ENCODE measurements at places on chromosomes 6 and 20. TPM values are rescaled to one million over a fixed set of nuclear protein-coding genes. Genes with fewer than 3 reads are reported as not detected.

DNA sequence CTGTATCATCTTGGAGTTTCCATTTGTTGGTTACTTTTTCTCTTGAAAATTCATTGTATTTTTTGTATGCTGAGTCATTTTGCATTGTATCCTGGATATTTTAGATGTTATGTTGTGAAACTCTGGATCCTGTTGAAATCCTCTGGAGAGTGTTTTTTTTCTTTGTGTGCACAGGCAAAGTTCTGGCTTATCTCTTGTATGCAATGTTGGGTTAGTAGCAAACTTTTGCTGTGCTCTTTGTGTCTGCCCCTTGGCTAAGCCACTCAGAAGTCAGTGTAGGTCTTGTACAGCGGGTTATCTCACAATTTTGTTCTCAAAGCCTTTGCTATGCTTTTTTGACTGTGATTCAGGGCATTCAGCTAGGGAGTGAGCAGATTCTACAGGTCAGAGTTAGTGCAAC lies 29.1 kb upstream of the LMBRD1 start:
- no peak for DNase-seq

DNA sequence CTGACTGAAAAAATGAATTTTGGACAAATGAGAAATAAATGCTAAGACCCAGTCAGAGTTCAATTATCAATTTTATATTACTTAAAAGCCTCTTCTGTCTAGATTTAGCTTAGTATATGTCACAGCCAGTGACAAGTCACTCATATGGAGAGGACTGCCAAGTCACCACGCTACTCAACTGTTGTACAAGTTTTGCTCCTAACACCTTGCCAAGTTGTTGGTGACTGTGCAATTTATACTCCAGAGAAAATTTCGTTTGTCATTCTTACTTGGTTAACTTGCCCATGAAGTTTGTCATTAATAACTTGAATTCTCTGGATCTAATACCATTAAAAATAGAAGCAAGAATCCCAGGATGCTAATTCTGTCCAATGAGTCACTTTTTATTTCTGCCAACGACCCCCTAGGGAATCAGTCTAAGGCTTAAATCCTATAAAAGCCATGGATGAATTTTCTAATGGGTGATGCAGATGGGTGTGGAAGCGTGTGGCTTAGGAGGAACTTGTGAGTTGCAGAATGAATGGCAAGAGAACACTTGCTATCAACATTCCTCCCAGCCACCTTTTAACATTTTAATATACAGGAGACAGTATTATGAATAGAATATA lies 30.4 kb upstream of the FBXO30 start:
- DNase-seq = no peak

- no peak for DNase-seq
Observed at GRCh38 chr20:16040742-16041141, 532.5 kb downstream of the KIF16B start.

GRCh38 chr6:74491844-74492374 lies 713.9 kb downstream of the COL12A1 start:
- DNase-seq = no peak

DNA sequence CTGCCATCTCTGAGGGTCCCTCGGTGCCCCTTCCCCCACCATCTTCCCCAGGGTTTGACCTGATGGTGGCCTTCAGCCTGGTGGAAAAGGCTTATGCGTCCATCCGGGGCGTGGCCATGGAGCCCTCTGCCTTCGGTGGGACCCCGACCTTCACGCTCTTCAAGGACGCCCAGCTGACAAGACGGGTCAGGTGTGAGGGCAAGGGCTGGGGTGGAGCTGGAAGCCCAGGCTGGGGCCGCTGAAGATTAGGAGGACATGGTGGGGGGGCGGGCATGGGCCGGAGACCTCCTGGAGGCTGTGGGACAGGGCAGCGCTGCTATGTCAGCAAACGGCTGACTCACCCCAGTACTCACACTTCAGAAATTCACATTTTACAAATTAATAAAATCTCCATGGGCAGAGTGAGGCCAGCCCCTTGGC lies 23.5 kb downstream of the COL20A1 start:
- DNase-seq = no peak

DNA sequence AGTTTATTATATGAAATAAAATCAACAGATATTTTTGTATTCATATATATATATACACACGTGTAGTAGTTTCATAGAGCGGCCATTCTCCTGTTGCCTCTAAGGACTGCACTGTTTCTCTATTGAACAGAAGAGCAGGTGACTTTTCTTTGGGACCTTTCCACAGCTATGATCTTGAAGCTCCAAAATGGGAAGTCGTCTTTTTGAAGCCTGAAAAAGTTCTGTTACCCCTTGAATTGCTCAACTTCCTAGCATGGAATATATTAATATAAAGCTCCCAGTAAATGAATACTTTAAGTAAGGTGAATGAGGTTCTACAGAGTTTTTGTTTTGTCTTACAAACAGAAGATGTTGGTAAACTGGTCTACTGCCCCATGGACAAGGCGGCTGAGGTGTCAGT lies 42.2 kb upstream of the ADTRP start:
- no peak for DNase-seq

DNA sequence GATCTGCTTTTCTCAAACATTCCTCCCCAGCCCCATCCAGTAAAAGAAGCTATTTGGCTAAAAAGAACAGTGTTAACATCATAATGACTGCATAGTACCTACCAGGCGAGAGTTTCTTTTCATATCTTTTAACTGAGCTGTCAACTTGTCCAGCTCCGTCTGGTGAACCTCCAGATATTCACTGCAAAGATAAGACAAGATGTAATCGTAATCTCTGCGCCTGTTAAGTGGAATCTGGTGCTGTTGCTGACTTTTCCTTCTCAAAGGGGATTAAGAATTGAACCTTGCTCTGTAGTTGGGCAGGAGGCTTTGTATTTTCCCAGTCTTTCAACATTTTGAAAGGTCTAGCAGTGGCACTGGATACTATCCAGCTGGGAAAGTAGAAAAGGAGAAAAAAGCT lies 63.0 kb downstream of the RIPOR2 start:
- no peak for DNase-seq

GRCh38 chr6:142482974-142483373 lies 181.2 kb downstream of the ADGRG6 start:
- no peak for DNase-seq

- DNase-seq = peak; percentile 39
Observed at GRCh38 chr6:43990627-43991619, 136.3 kb downstream of the MRPL14 start.

DNA sequence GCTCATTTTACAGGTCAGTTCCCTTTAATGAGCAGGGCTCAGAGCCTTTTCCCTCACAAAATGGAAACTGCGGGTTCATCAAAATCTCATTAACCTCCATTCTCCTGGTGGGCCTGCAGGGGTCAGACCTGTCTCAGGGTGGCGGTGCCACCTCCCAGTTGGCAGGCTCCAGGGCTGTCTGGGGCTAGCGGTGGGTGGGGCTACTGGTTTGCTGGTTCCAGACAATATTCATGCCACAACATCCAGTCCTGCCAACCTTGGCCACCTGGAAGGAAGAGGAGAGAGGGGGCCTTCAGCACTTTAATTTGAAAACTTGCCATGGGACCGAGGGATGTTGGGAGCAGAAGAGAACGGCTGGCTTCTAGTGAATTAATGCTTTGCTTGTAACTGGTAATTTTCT lies 41.9 kb upstream of the CTNNBL1 start:
- DNase-seq = peak; percentile 78

GRCh38 chr6:145137425-145137824 lies 597.9 kb downstream of the EPM2A start:
- DNase-seq = peak; percentile 46

PRSS16 gene
- total RNA-seq = 6.0 TPM

TINAG gene
- 1.8 TPM for total RNA-seq

RPS6KA2 gene
- total RNA-seq = 3.4 TPM

SLC17A1 gene
- total RNA-seq = not detected

BACH2 gene
- not detected for total RNA-seq
